ENCODE measurements at places on chromosomes 6 and 20.

GRCh38 chr6:162184465-162184864 is 543.1 kb downstream of the PRKN start:
- no peak for DNase-seq

DNA sequence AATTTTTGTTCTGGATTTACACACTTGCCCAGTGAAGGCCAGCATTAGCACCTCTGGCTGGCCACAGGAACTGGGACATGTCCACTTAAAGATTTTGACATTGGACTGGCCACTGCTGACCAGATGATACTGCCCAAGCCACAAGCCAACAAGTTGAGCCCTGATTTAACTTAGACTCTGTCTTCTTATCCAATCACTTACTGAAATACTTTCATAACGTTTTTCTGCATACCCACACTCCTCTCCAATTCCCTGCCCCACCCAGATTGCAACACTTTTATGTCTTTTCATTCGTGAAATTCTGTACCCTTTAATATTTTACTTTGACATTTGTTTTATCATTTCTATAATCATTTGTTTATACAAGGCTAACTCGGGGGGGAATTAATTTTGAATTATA is 170.3 kb upstream of the TAB2 start:
- no peak for DNase-seq

DNA sequence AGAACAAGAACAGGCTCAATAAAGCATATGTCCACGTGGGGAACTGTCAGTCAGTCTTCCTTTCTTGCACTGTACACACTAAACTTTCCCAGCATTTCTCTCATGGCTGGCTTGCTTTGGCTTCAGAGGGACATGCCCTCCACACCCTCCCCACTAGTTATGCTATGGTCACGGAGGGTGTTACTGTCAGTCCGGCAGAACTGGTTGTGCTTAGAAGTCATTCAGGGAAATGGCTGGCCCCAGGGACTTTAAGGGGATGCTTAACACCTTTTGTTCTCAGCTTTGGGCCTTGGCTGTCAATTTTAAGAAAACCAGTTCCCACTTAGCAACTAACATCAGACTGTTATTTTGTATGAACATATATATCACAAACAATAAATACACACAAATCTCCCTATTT is 55.1 kb downstream of the ELOVL5 start:
- DNase-seq = no peak

- DNase-seq = no peak
Measured at GRCh38 chr6:52061481-52061880, 25.9 kb downstream of the PKHD1 start.

DNA sequence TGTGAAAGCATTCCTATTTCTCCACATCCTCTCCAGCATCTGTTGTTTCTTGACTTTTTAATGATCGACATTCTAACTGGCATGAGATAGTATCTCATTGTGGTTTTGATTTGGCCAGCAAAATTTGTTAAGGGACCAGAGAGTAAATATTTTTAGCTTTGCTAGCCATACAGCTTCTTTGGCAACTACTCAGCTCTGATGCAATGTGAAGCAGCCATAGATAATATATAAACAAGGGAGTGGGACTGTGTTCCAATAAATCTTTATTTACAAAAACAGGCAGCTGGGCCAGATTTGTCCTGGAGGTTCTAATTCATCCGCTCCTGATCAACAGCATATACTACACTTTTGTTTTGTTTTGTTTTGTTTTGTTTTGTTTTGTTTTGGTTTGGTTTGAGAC is 202.9 kb downstream of the ZNF217 start:
- no peak for DNase-seq

- no peak for DNase-seq
Measured at GRCh38 chr20:50029697-50030461, 47.1 kb downstream of the SNAI1 start.

- no peak for DNase-seq
Measured at GRCh38 chr6:18654821-18655220, 267.7 kb downstream of the RNF144B start.

DNA sequence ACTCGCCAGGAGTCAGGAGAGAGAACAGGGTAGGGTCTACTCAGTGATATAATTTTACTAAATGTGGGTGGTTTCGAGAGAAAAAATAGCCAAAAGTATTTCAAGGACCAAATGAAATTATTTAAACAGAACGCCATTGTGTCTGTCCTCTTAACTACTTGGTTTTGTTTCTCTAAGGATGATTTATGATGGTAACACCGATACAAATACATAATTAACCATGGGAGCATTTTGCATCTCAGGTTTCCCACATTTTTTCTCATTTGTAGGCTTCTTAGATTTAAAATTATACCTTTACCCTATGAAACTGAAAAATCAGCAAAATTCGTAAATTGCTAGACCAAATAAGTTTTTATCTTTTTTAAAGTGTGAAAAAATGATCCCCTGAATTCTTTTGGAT is 188.2 kb downstream of the ZFP64 start:
- no peak for DNase-seq

GRCh38 chr20:40431611-40432010 is 257.4 kb downstream of the MAFB start:
- no peak for DNase-seq

DNA sequence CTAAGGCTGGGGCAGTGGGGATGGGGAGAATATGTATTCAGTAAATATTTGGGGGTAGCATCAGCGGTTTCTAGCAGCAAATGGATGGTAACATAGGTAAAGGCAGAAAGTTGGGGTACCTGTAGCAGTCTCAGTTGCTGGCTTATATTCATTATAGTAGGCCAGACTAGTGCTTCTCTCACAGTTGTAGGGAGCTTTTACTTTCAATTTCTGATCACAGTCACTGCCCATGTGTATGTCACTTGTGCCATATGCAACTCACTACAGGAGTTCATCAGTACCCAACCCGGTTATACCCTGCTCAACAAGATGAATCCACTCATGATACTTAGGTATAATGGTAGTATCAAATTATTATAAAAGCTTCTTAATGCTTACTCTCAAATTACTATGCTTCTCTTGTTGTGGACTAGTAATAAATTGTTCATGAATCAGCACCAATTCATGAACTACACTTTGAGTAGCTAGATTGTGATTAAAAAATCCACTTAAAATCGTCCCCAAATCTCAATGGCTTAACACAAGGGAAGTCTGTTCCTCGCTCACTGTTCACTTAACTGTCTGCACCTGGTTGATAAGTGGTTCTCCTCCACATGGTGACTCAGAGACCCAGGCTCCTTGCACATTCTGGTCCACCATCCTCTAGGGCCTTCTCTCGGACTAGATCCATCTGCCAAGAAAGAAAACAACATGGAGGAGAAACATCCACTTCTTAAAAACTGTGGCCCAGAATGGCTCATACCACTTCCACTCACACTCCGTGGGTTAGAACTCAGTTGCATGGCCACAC is 31.3 kb upstream of the MYLIP start:
- DNase-seq = no peak

DNA sequence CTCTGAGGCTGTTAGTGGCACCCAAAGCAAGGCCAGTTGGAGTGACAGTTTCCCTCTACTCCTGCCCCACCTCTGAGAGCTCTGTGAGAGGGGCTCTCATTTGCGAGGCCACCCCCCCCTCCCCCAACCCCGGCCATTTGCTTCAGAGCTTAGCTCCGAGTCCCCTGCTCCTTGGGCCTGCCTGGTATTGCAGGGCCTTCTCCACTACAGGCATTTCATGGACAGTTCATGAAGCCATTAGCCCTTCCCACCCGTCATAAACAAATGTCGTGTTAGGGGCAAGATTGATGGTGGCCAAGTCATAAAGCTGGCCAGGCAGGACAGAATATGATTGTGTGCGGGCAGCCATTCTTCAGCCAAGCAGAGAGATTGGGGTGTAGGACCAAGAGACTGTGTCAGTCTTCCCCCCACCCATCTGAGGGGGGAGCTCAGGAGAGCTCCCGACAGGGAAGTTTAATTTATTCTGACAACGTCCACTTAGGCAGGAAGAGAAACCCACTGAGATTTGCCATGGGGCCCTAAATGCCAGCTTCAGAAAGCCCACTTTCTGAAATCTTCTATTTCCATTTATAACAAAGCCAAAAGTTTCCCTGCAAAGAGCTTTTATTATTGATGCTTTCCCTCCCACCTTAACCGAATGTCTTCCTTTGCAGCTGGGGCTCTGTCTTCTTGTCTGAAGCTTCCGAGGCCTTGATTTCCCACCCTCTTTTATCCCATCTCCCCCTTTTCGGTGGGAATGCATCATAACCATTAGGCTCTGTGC is 7.2 kb downstream of the FOXC1 start:
- no peak for DNase-seq

- no peak for DNase-seq
Measured at GRCh38 chr6:111530667-111531066, 47.6 kb upstream of the REV3L start.

DNA sequence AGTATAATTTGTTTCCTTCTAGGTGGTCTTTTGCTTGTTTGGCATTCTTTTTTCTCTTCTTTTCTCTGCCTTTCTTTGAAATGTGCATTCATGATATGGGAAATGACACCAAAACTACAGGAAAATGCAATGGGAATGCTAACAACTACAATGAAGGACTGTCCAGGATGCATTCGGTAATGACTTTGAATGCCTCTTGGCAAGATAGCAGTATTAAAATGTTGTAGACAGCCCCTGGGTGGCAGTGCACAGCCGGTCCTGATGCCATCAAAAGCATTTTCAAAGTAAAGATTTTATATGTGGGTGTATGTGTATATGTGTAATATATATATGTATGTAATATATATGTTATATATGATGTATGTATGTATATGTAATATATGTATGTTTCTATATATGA is 218.8 kb upstream of the MMS22L start:
- no peak for DNase-seq

- DNase-seq = no peak
Measured at GRCh38 chr6:29567991-29568390, 8.5 kb upstream of the UBD start.

DNA sequence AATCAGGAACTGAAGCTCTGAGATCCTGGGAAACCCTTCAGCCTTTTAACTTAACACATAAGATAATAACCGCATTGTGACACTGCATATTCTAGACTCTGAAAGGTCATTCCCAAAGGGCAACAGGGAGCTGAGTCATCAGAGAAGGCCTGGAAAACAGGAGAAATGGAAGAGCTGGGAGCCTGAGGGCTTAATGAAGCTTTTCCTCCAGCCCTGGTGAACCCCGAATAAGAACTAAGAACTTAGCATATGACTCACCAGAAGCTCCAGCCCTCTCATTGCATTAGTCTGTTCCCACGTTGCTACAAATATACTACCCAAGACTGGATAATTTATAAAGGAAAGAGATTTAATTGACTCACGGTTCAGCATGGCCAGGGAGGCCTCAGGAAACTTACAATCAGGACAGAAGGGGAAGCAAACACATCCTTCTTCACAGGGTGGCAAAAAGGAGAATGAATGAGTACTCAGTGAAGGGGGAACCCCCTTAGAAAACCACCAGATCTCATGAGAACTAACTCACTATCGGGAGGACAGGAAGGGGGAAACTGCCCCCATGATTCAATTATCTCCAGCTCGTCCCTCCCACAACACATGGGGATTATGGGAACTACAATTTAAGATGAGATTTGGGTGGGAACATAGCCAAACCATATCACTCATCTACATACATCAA is 648.5 kb downstream of the TFAP2A start:
- DNase-seq = no peak

GRCh38 chr20:63661108-63661507 is 3.0 kb downstream of the RTEL1 start:
- DNase-seq = no peak

GRCh38 chr6:23534351-23534750 is 591.7 kb upstream of the NRSN1 start:
- DNase-seq = no peak

DNA sequence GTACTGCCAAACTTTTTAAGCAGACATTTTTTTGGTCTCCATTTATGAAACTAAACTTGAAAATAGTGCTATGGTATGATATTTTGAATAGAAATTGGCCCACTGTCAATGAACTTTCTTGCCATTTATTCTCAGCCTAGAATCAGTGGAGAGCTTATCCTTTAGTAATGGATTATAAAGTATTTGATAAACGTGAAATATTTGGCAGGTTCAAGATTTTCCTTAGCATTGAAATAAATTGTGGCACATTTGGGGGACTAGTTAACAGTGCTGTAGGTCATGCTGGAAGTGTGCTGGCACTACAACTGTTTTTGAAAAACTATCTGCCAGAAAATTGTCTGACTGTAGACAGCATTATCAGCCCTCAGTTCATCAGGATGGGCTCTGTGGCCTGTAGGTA is 2.1 kb downstream of the PRSS35 start:
- no peak for DNase-seq

- no peak for DNase-seq
Measured at GRCh38 chr6:168345896-168346754, 26.5 kb upstream of the DACT2 start.

- no peak for DNase-seq
Measured at GRCh38 chr6:11975353-11975977, 36.6 kb upstream of the HIVEP1 start.

DNA sequence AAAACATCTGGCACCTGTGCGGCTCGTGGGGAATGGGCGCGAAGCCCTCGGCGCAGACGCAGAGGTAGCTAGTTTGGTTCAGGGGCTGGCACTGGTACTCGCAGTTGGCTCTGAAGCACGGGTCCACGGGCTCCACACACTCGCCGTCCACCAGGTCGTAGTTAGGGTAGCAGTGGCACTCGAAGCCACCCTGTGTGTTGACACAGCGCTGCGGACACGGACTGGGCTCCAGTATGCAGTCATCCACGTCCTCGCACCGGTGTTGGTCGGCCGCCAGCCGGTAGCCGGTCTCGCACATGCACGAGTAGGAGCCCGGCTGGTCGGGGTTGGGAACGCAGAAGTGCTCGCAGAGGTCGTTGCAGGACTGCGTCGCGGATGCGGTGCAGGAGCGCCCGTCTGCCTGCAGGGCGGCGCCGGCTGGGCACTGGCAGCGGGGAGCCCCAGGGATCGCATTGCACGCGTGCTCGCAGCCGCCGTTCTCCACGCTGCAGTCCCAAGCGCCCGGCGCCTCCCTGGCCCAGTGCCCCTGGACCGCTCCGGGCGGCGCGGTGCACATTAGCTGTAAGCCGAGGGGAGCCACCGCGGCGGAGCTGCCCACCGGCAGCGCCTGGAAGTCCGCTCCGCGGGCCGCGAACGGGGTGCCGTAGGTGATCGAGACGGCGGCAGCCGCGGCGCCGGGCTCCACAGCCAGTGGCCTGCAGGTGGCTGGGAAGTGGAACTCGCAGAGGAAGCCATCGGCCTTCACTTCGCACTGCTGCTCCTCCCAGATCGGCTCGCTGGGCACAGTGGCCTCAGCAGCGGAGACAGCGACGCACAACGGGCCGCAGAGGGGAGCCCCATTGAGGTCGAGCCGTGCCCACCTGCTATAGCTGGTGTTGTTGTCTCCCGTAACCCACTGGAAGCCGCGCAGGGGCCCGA is 930 bp downstream of the THBD start:
- DNase-seq = no peak

DNA sequence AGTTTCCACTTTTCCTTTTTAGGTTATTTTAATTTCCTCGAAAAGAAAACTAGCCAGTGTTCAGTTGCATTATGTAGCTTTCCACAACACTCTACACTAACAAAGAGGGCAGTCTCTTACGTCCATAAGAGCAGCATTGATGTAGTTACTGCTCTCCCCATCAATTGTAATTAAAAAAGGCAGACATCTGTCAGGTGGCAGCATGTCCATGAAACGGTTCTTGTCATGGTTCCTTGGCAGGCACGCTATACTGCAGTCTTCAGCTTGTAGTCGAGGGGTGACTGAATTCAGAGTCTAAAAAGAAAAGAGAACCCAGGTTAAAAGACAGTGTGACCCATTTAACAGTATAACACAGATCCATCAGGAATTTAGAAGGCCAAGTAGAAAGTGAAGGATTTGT is 80.1 kb upstream of the THEMIS start:
- no peak for DNase-seq
